ENCODE measurements at places on chromosomes 1 and 21.

DNA sequence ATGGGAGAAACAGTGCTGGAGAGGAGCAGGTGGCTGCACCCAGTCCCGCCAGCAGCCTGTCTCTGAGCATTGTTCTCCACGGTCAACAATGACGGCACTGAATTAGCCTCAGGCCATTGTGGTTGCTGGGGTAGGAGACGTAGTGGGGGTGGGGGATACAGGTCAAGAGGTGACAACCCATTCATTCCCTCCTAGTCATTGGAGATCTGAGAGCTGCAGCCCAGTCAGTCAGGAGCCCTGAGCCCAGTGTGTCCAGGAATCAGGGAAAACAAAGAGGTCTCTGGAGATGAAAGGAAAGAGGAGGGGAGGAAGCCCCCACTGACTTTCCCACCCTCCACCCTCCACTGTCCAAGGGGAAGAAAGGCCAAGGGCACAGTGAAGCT is 15.3 kb downstream of the SMIM12 start:
- no peak for DNase-seq

- no peak for DNase-seq
Observed at GRCh38 chr1:163171826-163172225, 30.9 kb downstream of the RGS5 start.

- DNase-seq = no peak
Observed at GRCh38 chr1:87763483-87763882, 434.8 kb downstream of the LMO4 start.

DNA sequence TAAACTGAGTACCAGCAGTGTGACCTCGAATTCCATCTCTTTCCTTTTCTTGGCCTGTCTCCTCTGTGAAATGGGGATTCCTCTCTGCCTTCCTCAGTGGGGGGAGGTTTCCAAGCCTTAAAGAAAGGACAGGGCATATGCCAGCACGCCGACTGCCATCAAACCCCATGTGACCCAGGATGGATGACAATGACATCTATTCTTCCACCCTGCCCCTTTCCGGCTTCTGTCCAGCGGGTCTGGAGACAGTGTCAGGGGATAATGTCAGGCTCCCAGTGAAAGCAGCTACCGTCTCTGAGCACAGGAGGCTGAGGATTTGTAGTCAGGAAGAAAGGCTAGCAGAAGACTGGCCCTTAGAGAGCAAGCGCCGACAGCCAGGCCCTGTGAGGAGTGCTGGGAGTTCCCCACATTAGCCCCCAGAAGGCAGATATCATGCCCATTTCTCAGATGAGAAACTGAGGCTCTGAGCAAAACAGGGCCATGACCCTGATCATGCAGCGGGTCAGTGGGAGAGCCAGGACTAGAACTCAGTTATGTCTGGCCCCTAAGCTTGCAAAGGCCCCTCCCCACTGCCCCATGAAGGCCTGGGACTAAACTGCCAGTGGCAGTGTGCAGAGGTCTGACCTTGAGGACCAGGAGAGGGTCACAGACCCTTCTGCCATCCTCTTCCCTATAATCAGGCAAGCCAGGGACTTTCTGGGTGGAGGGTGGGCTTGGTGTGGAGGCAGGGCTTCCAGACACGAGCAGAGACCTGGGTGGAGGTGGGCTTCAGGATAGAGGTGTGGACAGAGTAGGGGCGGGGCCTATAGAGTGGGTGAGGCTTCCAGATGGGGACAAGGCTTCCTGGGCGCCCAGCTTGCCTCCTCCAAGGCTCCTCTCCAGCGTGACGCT is 30.1 kb downstream of the CDCA8 start:
- peak; percentile 47 for DNase-seq

DNA sequence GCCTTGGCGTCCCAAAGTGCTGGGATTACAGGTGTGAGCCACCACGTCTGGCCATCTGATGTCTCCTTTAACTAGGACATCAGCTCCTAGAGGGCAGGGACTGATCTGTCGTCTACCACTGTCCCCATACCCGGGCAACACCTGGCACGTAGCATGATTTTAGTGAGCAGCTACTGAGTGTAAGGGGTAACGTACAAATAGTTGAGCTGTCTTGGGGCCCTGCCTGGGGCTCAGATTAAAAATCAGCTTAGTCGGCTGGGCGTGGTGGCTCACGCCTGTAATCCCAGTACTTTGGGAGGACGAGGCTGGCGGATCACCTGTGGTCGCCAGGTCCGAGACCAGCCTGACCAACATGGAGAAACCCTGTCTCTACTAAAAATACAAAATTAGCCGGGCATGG is 1.8 kb downstream of the SRM start:
- no peak for DNase-seq

GRCh38 chr21:45464309-45464708 is 59.3 kb downstream of the COL18A1 start:
- no peak for DNase-seq

GRCh38 chr1:109592916-109593315 is 26.5 kb downstream of the GNAT2 start:
- DNase-seq = no peak

DNA sequence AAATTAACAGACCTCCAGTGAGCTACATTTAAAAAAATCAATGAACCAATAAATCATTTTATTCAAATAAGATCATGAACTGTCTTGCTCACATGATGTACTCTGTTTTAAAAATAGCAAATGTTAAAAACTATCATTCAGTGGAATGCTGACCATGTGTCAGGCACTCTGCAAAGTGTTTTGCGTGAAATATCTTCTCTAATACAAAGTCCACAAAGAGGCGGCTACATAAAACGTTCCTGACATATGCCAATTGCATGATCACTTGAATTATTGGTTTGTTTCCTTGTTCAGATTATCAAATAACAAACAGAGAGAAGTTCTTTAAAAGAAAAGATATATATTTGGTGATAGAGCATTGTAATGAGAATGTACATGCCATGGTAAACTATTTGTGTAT is 10.7 kb downstream of the FMO2 start:
- DNase-seq = no peak

- no peak for DNase-seq
Observed at GRCh38 chr1:199859491-199859933, 168.0 kb upstream of the NR5A2 start.

- DNase-seq = no peak
Observed at GRCh38 chr1:31811605-31812004, 4.2 kb downstream of the SPOCD1 start.

DNA sequence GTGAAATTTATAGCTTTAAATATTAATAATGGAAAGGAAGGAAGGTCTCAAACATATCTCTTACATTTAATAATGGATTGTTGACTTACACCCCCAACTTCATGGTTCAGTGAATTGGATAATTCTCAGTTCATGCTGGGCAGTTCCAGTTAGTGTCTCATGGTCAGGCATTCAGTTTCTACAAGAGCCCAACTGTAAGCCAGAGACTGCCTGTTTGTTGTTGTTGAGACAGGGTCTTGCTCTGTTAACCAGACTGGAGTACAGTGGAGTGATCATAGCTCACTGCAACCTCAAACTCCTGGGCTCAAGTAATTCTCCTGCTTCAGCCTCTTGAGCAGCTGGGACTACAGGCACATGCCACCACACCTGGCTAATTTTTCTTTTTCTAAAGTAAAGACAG is 5.0 kb upstream of the DMAP1 start:
- DNase-seq = peak; percentile 22

GRCh38 chr1:212745303-212745702 is 45.7 kb upstream of the BATF3 start:
- DNase-seq = no peak

- DNase-seq = no peak
Observed at GRCh38 chr1:5769146-5769545, 223.1 kb downstream of the NPHP4 start.

DNA sequence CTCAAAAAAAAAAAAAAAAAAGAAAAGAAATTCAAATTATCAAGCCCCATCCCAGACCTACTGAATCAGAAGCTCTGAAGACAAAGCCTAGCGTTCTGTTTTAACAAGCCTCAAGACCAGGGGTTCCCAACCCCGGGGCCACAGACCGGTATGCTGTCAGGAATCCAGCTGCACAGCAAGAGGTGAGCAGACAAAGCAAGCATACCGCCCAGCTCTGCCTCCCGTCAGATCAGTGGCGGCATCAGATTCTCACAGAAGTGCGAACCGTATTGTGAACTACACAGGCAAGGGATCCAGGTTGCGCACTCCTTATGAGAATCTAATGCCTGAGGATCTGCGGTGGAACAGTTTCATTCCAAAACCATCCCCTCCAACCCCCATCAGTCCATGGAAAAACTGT is 57.8 kb upstream of the RASAL2 start:
- no peak for DNase-seq
